Activated CD4-positive, alpha-beta memory T cell treated with anti-CD3 and anti-CD28 coated beads, Interleukin-2, amount 10 ng/mL, durations not matched to agents 7 days and 5 days (primary cell): ENCODE measurements at places on chromosomes 3 and 15.

GRCh38 chr15:25433118-25433865 is 5.5 kb downstream of the UBE3A start:
- no peak overlapping the region for H3K4me3 ChIP-seq
- H3K27me3 ChIP-seq, result no peaks in the 10 kb centered on the region
- peaks cover 32% of the 10 kb centered on the region for H3K4me1 ChIP-seq

DNA sequence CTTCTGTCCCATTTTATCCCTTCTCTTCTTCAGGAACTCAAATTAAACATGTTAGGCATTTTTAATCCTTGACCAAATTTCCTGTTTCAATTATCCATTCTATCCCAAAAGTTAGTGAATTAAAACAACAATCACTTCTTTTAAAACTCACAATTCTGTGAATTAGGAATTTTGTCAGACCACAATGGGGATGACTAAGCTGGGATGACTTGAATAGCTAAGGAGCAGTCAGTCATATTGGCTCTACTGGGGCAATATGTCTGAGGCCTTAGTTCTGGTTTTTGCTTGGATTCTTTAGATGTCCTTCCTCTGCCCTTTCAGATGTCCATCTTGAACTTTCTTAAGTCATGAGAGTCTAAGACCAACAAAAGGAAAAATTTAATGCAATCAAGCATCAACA is 178.2 kb upstream of the TGFBR2 start:
- no peaks in the 10 kb centered on the region for H3K27me3 ChIP-seq
- no peaks in the 10 kb centered on the region for H3K4me1 ChIP-seq
- H3K4me3 ChIP-seq, result no peak overlapping the region

DNA sequence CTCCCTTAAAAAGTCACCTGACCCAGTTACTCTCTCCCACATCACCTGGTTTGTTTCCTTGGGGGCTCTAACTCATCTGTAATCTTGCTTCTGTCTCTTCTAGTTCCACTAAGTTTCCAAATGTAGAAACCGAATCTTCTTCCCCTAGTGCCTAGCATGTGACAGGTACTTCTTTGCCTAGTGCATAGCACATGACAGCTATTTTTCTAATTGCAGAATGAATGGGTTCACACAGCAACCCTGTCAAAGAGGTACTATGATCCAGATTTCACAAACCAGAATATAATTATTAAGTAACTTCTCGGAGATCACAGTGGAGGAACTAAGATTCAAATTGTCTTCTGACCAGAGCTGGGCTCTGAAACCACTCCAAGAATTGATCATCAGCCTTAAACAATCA is 7.4 kb downstream of the DPH3 start:
- H3K36me3 ChIP-seq, result peaks cover 22% of the 10 kb centered on the region
- DNase-seq, result no peak
- H3K4me3 ChIP-seq, result no peak overlapping the region
- H3K4me1 ChIP-seq, result peaks cover 43% of the 10 kb centered on the region

- H3K27ac ChIP-seq, result peak overlapping the region; percentile 92
- DNase-seq, result peak; percentile 52
- H3K4me1 ChIP-seq, result peaks cover 43% of the 10 kb centered on the region
- peak overlapping the region; percentile 76 for H3K4me3 ChIP-seq
- no peaks in the 10 kb centered on the region for H3K27me3 ChIP-seq
Observed at GRCh38 chr3:141266797-141267555, 35.4 kb downstream of the PXYLP1 start.

DNA sequence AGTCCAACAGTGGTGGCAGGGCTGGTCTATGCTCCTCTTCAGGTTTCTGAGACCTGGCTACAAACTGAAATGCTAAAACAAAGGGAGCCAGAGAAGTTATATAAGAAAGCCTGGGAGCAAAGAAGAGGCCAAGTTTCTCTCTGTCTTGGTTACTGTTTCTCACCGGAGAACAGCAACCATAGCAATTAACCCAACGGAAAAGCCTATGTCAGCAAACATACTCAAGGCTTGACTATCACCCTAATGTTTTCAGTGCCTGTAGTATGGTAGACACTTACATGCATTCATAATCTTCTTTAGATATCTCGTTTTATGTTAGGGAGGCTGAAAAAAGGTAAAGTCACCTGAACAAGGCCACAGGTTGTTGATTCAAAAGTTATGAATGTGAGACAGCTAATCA is 86.3 kb upstream of the CLSTN2 start:
- no peak overlapping the region for H3K27ac ChIP-seq
- no peak overlapping the region for H3K4me3 ChIP-seq
- no peaks in the 10 kb centered on the region for H3K4me1 ChIP-seq
- no peak for DNase-seq

GRCh38 chr3:29181149-29181780 is 99.6 kb upstream of the RBMS3 start:
- no peak overlapping the region for H3K27ac ChIP-seq
- peaks cover 8% of the 10 kb centered on the region for H3K4me1 ChIP-seq
- DNase-seq, result no peak
- no peak overlapping the region for H3K4me3 ChIP-seq
- no peaks in the 10 kb centered on the region for H3K36me3 ChIP-seq

DNA sequence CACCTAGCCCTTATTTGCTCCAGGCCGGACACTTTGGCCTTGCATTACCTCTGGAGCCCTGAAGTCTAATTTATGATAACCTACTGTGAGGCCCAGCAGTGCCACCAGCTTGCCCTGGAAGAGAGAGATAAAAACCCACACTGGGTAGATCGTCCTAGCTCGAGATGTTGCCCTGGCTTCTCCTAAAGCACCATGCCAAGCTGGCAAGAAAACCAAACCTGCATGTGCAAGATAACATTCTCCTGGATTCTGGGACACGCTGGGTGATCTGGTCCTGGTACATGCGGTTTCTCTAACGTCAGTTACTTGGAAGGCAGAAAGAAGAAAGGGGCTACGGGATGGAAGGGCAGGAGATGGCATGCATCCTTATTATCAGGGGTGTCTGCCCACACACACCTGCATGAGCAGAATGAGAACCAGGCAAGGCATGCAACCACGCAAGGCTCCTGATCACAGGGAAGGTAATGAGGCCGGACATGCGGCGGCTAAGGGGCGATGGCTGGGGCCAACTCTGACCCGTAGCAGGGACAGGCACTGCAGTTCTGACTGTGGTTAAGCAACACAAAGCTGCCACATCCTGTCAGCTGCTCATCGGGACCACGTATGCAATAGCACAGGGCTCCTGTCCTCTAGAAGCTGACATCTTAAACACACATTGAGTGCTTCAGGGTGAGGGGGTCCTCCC is 73.0 kb downstream of the OXNAD1 start:
- peak overlapping the region; percentile 4 for H3K4me3 ChIP-seq
- H3K4me1 ChIP-seq, result peaks cover 38% of the 10 kb centered on the region
- peak; percentile 76 for DNase-seq
- no peaks in the 10 kb centered on the region for H3K27me3 ChIP-seq
- H3K36me3 ChIP-seq, result peaks cover 40% of the 10 kb centered on the region

GRCh38 chr3:71614869-71615268 is 31.3 kb upstream of the FOXP1 start:
- no peak overlapping the region for H3K27ac ChIP-seq
- no peak overlapping the region for H3K4me3 ChIP-seq
- H3K4me1 ChIP-seq, result no peaks in the 10 kb centered on the region
- H3K36me3 ChIP-seq, result peaks cover 2% of the 10 kb centered on the region
- DNase-seq, result no peak
- no peaks in the 10 kb centered on the region for H3K27me3 ChIP-seq

DNA sequence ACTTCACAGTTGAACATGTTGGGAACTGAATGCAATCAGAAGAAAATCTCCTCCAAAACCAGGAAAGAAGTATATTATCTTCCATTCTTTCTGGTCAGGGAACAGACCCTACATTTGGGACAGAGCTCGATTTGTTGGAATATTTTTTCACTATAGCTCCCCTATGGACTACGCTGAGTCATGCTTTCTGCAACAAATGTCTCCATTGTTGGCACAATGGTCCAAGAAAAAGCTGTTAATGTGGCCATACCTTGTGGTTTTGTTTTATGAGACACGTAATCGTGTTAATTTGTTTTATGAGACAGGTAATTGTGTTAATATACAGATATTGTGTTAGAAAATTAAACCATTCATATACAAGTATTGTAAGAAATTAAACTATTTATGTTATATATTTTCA is 101.4 kb downstream of the TGFBR2 start:
- no peak overlapping the region for H3K4me3 ChIP-seq
- peaks cover 4% of the 10 kb centered on the region for H3K4me1 ChIP-seq
- no peak overlapping the region for H3K27ac ChIP-seq
- no peak for DNase-seq
- no peaks in the 10 kb centered on the region for H3K27me3 ChIP-seq
- H3K36me3 ChIP-seq, result no peaks in the 10 kb centered on the region

- H3K27ac ChIP-seq, result no peak overlapping the region
- no peak for DNase-seq
- no peaks in the 10 kb centered on the region for H3K4me1 ChIP-seq
- H3K4me3 ChIP-seq, result no peak overlapping the region
- H3K27me3 ChIP-seq, result no peaks in the 10 kb centered on the region
Observed at GRCh38 chr3:54850484-54851018, 77.3 kb downstream of the LRTM1 start.

GRCh38 chr15:63484433-63485186 is 19.8 kb upstream of the USP3 start:
- peaks cover 67% of the 10 kb centered on the region for H3K4me1 ChIP-seq
- H3K27ac ChIP-seq, result peak overlapping the region; percentile 82
- DNase-seq, result no peak
- no peaks in the 10 kb centered on the region for H3K27me3 ChIP-seq
- H3K4me3 ChIP-seq, result no peak overlapping the region

GRCh38 chr3:10292505-10293419 is at the start of gene GHRL:
GHRL (minus strand) TSS chr3:10292947; CDS start chr3:10290180, 2,767 bp downstream.
- peaks cover 7% of the 10 kb centered on the region for H3K4me1 ChIP-seq
- peak within 1 kb of the TSS; percentile 72 for H3K27ac ChIP-seq
- DNase-seq, result no peak
- H3K36me3 ChIP-seq, result peaks cover 51% of the 10 kb centered on the region

GRCh38 chr15:43552256-43552655 is 34.8 kb downstream of the MAP1A start:
- H3K4me1 ChIP-seq, result no peaks in the 10 kb centered on the region
- DNase-seq, result no peak
- H3K27ac ChIP-seq, result no peak overlapping the region
- H3K36me3 ChIP-seq, result peaks cover 8% of the 10 kb centered on the region

DNA sequence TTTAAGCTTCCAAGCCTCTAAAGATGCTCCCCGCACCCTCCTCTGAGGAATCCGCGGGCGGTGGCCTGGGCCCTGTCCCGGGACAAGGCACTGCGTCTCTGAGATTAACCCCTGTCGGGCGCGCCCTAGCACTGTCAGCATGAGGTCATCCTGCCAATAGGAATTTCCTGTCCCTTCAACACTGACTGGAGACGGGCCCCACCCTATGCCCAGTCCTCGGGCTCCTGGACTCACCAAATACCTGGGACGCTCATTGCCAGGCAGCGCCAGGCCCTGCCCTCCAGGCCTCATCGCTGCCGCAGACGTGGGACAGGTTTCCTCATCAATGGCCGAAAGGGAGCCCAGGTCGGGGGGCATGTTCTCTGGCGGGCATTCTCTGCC is 67.6 kb upstream of the SH3GL3 start:
- no peak overlapping the region for H3K27ac ChIP-seq
- H3K36me3 ChIP-seq, result no peaks in the 10 kb centered on the region
- H3K27me3 ChIP-seq, result peaks cover 27% of the 10 kb centered on the region
- H3K4me3 ChIP-seq, result no peak overlapping the region
- DNase-seq, result no peak

GRCh38 chr3:37041546-37042195 is 48.4 kb downstream of the MLH1 start:
- DNase-seq, result no peak
- H3K27ac ChIP-seq, result no peak overlapping the region
- no peaks in the 10 kb centered on the region for H3K27me3 ChIP-seq
- no peak overlapping the region for H3K4me3 ChIP-seq

DNA sequence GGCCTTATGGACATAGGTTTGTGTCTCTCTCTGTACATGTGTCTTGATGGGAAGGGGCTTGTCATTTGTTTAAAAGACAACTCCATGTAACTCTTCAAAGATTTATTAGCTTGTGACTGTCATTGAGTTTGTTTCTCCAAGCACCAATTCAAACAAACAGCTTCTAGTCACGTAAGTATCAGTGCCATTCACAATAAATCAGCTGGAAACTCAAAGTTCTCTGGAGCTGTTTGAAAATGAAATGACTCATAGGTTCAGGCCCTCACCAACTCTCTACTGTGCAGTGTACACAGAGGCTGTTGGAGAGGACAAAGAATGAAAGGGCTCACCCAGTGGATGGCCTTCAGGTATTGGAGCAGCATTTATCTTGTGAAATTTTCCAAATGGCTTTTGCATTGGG is 476.3 kb downstream of the AGBL1 start:
- no peak overlapping the region for H3K4me3 ChIP-seq
- DNase-seq, result no peak
- H3K36me3 ChIP-seq, result no peaks in the 10 kb centered on the region

- H3K27me3 ChIP-seq, result peaks cover 2% of the 10 kb centered on the region
- H3K4me1 ChIP-seq, result no peaks in the 10 kb centered on the region
- no peak overlapping the region for H3K4me3 ChIP-seq
- H3K27ac ChIP-seq, result no peak overlapping the region
Observed at GRCh38 chr15:80461356-80462095, 57.3 kb downstream of the ARNT2 start.

GRCh38 chr15:67030036-67030762 is 35.2 kb upstream of the SMAD3 start:
- no peak overlapping the region for H3K27ac ChIP-seq
- H3K27me3 ChIP-seq, result peaks cover 16% of the 10 kb centered on the region
- H3K36me3 ChIP-seq, result no peaks in the 10 kb centered on the region
- no peak overlapping the region for H3K4me3 ChIP-seq
- H3K4me1 ChIP-seq, result peaks cover 13% of the 10 kb centered on the region
- DNase-seq, result no peak

DNA sequence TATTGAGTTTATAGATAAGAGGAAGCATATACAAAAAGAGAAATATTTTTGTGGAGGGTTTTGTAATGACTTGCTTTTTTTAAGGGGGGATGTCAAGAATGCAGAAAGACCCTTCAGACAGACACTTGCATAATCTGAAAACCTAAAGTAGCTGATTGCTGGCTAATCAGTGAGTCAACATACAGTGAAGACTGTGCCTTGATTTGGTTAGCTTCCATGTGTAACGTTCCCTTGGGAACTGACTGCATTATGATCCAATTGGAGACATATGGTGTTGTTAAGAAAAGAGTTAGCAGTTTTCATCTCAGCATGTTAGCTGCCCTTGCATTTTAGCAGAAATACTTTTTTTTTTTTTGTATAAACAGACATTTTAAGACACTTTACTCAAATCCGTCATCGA is 483.2 kb downstream of the RBMS3 start:
- no peaks in the 10 kb centered on the region for H3K4me1 ChIP-seq
- H3K27ac ChIP-seq, result no peak overlapping the region
- no peaks in the 10 kb centered on the region for H3K27me3 ChIP-seq

DNA sequence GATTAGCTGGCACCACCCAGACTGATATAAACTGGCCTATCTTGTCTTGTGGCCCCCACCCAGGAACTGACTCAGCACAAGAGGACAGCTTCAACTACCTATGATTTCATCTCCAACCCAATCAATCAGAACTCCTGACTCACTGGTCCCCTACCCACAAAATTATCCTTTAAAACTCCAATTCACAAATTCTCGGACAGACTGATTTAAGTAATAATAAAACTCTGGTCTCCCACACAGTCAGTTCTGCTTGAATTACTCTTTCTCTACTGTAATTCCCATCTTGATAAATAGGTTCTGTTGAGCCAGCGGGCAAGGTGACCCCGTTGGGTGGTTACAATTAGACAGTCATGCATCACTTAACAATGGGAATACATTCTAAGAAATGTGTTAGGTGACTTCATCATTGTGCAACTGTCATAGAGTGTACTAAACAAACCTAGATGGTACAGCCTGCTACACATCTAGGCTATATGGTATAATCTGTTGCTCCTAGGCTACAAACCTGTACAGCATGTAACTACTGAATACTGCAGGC is 48.1 kb upstream of the MAP4 start:
- DNase-seq, result no peak
- H3K36me3 ChIP-seq, result peaks cover 18% of the 10 kb centered on the region
- no peaks in the 10 kb centered on the region for H3K27me3 ChIP-seq
- peaks cover 29% of the 10 kb centered on the region for H3K4me1 ChIP-seq
- no peak overlapping the region for H3K4me3 ChIP-seq
- H3K27ac ChIP-seq, result no peak overlapping the region
